ENCODE measurements at places on chromosomes 3 and 15.
A peak's percentile ranks its signal among the peaks of the same experiment; 100 is the strongest.

GRCh38 chr3:182796310-182796709 is 3.0 kb downstream of the ATP11B start:
- no peak for DNase-seq

DNA sequence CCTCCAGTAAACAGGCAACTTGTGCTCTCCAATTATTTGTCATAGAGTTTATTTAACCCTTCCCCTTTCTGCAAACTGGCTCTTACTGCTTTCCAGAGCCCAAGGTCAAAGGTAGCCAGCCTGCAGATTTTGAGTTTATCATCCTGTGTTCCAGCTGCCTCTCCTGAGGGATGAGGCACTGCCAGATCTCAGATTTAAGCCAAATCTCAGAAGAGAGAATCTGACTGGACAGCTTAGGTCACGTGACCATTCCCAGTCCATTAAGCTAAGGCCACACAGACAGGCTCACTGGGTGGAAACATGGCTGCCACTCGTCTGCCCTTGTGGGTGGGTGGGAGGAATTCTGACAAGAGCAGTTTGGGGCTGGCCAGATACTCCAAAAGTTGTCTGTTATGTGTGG is 8.6 kb upstream of the SIAH2 start:
- DNase-seq = no peak

DNA sequence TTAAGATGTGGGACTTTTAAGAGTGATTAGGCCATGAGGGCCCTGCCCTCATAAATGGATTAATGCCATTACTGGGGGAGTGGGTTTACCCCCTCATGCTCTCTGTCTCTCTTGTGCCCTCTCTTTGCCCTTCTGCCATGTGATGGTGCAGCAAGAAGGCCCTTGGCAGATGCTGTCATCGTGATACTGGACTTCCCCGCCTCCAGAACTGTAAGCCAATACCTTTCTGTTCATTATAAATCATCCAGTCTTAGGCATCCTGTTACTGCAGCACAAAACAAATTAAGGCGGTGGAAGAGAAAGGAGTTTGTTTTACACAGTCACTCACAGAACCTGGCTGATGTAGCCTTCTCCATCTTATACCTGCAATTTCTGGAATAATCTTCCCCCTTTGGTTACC is 360.3 kb upstream of the TBL1XR1 start:
- no peak for DNase-seq

DNA sequence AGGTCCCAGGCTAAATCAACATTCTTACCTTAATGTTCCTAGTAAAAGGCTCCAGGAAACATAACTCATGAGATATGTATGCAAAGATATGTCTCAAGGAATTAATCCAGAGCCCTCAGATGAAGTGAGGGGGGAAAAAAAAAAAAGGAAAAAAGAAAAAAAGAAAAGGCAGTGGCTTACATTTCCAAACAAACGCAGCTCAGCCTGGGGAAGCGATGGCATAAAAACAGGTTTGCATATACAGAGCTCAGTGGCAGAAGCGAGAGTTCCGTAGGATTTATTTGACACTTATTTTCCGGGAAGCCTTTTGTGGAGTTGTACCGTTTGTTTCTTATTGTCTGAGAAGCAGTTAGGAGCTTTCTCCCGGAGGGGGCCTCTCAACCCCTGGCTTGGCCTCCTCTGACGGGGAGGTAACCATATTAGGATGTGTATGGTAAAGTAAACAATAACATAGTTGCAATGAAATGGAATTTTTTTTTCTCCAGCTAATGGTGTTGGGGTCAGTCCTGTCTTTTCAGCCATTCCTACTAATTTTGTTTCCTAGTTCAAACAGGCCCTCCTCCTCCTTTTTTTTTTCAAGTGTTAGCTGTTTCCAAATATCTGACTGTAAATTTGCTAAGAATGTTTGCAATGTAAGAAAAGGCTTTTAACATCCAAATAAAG is 338.6 kb downstream of the FOXP1 start:
- no peak for DNase-seq

GRCh38 chr3:189049458-189050236 is 122.1 kb upstream of the TPRG1 start:
- DNase-seq = no peak

GRCh38 chr3:176755552-176755951 is 441.7 kb downstream of the TBL1XR1 start:
- no peak for DNase-seq

DNA sequence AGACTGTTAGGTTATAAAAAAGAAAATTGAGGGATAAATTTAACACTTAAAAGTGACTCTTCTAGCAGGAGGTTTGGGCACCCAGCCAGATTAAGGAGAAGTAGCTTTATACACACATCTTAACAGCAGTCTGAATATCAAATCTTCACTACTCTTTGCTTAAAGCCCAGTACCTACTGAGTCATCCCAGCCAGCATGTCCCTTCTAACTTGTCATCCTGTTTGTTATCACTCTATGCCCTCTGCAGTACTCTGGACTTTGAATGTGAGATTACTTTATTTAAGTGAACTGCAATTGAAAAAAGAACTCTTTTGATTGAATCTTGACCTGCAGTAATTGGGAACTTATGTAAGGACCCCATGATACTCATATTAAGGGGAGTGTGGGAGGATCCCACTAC is 77.6 kb downstream of the FHIT start:
- DNase-seq = no peak

GRCh38 chr3:12439161-12439940 is 44.9 kb upstream of the TSEN2 start:
- DNase-seq = no peak

GRCh38 chr3:129554356-129555152 is 11.6 kb downstream of the H1-8 start:
- no peak for DNase-seq

DNA sequence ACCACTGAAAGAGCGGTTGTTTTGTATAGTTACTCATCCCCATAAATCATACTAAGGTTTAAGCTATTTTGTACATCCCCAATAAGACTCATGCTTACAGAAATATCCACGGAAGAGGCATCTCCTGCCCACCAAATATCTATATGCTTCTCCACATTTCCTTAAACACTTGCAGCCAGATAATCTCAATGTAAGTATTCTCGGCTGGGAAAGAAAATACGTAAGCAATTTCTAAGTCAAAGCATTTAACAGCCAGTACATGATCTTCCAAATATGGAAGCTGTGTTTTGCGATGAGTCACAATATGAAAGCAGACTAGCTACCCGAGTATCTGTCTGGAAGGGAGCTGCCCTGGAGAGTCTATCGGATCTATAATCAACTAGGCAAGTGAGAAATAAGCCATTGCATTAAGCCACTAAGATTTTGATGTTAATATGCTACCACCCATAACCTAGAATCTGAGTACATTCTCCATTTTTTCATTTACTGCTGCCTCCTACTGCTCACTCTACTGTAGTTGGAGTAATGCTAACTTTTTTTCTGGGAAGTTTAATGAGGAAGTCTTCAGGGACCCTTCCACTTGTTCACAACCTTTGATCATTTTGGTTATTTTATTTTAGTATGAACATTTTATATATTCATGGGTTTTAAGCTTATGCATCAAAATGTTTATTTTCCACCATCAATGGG is 26.9 kb upstream of the ZMAT3 start:
- DNase-seq = no peak

DNA sequence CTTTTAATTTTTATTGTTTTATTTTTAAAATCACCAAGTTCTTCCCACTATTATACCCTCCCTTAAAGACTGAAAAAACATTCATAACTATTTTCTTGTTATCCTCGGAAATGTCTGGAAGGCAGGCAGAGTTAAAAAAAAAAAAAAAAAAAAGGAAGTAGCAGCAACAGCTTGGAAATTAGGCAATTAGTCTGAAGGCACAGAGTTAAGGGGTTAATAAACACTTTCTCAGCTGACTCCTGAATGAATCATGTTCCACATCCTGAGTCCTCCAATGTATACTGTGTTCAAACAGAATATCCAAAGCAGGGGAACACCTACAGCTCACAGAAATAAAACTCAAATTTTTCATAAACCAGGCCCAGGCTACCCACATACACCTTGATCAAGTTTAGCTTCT is 5.8 kb downstream of the HEXA start:
- DNase-seq = no peak

- no peak for DNase-seq
Observed at GRCh38 chr3:133568294-133569014, 5.0 kb upstream of the CDV3 start.

GRCh38 chr3:37963635-37964034 is 27.0 kb upstream of the VILL start:
- no peak for DNase-seq

DNA sequence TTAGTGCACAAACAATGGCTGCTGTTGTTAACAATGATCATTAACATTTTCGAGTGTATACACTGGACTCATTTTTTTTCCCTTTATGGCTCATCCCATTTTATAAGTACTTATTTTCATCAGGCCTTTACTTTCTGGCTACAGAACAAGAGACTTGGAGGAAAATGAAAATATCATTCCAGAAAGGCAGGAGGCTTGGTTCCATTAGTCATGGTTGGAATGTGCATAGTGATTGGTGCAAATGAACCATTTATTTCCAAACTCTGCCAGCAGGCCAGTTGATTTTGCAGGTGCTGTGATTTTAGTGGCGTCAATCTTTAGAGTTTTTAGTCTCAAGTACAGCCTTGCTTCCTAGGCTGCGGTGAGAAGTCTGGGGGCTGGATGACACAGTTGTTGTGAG is 151.8 kb downstream of the ITPR1 start:
- no peak for DNase-seq

- DNase-seq = peak; percentile 45
Observed at GRCh38 chr3:53161820-53162671, 1.0 kb downstream of the PRKCD start.

DNA sequence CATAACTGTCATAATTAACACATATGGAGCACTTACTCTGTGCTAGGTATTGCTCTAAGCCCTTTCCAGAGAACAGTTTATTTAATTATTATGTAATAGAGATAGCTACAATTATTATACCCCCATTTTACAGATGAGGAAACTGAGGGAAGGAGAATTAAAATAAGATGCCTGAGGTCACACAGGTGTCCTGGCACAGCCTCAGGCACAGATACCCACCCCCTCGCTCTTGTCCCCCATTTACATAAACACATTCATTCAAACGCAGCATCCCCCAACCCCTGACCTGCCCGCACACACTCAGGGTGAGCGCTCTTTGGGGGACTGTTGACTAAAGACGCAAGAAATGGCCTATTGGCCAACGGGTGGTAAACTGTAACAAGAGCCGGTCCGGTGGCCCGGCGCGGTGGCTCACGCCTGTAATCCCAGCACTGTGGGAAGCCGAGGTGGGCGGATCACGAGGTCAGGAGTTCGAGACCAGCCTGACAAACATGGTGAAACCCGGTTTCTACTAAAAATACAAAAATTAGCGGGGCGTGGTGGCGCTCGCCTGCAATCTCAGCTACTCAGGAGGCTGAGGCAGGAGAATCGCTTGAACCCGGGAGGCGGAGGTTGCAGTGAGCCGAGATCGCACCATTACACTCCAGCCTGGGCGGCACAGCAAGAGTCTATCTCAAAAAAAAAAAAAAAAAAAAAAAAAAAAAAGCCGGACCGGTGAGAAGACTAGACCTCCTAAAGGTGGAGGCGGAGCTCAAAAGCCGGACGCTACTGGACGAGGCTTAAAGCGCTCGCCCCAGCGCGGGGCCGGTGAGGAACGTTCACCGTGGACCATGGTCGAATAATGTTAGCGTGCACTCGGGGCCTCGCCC is 1.9 kb upstream of the ISL2 start:
- DNase-seq = no peak

DNA sequence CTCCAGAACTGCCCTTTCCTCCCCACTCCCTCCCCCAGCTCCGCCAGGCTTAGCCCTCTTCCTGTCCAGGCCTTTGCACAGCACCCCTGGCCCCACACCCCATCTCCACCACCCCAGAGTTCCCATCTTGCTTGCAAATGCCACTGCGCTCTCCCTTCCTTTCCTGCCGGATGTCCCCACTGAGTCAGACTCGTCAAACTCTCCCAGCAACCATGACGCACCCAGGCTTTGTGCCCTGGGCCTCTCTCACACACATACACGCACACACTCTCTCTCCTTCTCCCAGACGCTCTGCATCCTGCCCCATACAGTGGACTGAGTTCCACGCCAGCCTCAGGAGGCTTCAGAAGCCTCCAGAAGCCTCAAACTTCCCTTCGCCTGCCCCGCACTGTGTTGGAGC is 2.8 kb upstream of the CCDC9B start:
- DNase-seq = no peak

- DNase-seq = no peak
Observed at GRCh38 chr15:81386947-81387346, 12.9 kb upstream of the TMC3 start.

GRCh38 chr3:30458376-30459171 is 147.8 kb upstream of the TGFBR2 start:
- DNase-seq = no peak

DNA sequence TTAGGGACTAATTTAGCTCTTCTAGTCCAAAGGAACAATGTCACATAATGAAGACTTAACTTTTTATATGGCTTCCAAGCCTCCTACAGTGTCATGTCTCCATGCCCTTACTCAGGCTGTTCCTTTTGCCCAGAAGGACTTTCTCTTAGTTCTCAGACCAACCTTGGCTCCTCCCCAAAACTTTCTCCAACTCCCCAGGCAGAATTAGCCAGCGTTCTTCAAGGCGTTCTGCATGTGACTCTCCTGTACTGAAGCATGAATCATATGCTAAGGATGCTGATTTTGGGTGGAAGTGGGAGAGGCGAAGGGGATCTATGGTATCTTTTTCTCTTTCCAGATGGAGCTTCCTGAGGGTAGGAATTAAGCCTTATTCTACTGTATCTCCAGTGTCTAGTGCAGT is 335.1 kb upstream of the ICE2 start:
- DNase-seq = no peak

DNA sequence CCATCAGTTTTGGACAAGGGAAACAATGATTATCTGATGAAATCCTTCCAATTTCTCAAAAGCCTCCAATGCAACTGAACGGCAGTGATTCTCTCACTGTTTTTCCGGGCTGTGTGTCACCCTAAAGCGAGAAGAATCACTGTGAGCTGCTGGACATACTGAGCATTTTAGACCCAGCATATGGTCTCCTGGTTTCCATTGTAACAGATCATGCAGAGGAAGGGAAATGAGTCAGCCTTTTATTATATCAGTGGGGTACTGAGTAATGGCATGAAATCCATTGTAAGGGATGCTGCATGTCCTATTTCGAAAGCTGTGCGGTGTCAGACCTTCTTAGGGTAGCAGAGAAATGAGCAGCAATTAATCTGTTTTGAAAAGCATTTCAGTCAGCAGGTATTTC is 287.1 kb downstream of the IL5RA start:
- no peak for DNase-seq

- no peak for DNase-seq
Observed at GRCh38 chr3:156300371-156300770, 180.0 kb downstream of the KCNAB1 start.

- no peak for DNase-seq
Observed at GRCh38 chr15:91561371-91562100, 292.0 kb upstream of the SLCO3A1 start.
